ENCODE measurements at places on chromosomes 12 and 14. TPM values are rescaled to one million over a fixed set of nuclear protein-coding genes. Genes with fewer than 3 reads are reported as not detected.

DNA sequence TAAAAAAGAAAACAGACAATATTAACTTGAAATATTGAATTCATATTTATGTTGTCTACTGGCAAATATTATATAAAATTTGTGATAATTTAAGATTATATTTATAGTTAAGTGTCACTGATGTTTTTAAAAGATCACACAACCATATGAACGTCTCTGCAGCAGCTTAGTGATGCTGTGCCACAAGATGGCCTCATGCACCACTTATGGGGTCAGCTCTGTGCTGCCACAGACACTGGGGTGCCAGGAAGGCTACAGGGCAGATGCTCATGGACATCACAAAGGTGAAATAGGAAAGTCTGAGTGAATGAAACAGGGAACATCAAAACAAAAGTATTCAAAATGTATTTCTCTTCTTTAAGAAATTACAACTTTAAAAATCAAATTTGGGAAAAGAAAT lies 13.1 kb downstream of the ATXN3 start:
- DNase-seq: no peak
- H3K36me3 ChIP-seq: peaks cover 22% of the 10 kb centered on the region
- no peaks in the 10 kb centered on the region for H3K4me1 ChIP-seq
- H3K27ac ChIP-seq: no peak overlapping the region

GRCh38 chr14:103329401-103330347 lies 4.4 kb upstream of the EIF5 start:
- H3K4me3 ChIP-seq: no peak overlapping the region
- H3K4me1 ChIP-seq: peaks cover 5% of the 10 kb centered on the region
- H3K27ac ChIP-seq: no peak overlapping the region
- no peaks in the 10 kb centered on the region for H3K36me3 ChIP-seq
- DNase-seq: no peak
- no peaks in the 10 kb centered on the region for H3K27me3 ChIP-seq

DNA sequence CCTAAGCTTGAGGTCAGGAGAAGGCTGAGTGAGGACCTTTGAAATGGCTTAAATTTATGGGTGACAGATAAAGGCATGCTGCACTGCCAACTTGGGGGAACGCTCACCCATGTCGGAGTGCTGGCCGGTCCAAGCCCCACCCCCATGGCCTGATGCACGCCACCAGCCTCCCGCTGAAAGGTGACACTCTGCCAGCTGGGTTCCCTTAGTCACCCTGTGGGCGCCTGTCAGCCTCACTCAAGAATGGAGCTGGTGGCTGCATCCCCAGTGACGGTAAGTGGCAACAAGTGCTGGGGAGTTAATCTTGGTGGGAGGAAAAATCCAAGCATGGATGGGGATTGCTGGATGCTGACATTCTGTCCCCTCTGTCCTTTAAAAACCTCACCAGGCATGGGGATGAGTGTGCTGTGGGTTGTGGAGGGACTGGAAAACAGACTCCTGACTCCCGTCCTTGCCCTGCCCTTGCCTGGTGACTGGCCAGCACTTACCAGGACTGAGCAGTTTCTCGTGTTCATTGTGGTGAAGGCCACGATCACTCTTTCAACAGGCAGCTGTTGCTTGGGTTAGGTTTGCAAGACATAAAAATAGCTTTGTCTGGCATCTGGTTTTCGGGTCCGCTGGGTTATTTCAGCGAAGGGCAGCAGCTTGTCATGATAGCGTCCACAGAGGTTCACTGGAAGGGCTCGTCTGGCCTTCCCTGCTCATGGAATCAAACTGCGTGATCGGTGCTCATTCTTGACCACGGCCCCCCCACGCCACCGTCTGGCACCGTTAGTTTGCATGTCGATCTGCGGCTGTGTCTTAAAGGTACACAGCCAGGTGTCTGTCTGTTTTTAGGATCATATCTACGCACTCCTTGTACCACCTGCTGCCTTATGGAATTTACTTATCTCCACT lies 15.0 kb downstream of the ACACB start:
- H3K27me3 ChIP-seq: peaks cover 2% of the 10 kb centered on the region
- no peak for DNase-seq
- no peaks in the 10 kb centered on the region for H3K36me3 ChIP-seq

DNA sequence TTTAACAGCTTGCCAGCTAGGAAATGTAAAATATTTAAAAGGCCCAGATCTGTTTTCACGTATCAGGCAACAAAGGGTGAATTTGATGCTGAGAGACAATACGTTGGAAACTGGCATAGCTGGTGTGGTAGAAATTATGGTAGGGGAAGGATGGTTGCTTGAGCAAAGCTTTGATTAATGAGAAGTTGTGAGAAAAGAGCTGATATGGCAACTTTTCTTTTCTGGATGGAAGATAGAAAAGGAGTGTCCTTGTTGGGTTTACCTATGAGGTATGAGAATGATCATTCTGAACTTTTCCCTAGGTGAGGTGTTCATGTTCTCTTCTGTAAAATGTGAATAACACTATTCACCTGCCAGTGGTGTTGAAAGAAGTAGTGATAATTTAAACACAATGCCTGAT lies 34.2 kb downstream of the ZNF641 start:
- no peaks in the 10 kb centered on the region for H3K36me3 ChIP-seq
- no peak for DNase-seq
- no peaks in the 10 kb centered on the region for H3K4me1 ChIP-seq
- no peak overlapping the region for H3K4me3 ChIP-seq

GRCh38 chr12:111072299-111072698 lies 151.9 kb upstream of the MYL2 start:
- no peak for DNase-seq
- H3K36me3 ChIP-seq: no peaks in the 10 kb centered on the region
- H3K27me3 ChIP-seq: no peaks in the 10 kb centered on the region
- H3K4me3 ChIP-seq: no peak overlapping the region

DNA sequence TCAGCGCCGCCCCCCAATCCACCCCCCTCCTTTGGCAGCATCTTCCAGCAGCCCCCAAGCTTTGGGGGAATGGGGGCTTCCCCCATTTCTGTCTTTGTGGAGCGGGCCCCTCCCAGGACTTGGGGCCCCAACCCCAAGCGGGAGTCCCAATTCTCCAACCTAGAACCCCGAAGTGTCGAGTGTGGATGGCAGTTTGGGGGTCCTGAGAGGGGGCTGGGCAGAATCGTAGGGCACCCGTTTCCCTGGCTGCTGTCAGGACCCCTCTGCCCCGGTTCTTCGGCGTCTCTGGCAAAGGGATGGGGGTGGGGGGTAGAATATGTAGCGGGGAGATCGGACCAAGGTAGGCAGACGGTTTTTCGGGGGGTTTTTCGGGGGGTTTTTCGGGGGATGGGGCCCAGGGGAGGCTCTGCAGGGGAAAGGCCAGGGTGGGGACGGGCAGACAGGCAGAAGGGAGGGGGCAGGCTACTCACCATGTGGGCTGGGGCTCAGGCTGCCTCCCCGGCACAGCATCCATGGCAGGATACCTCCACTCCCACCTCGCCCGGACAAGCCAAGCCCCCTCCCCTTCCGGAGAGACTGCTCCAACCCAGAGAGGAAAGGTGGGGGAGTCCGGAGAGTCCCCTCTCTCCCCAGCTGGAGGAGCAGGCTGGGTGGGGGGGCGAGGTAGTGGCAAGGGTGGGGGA lies 739 bp downstream of the JPH4 start:
- peaks cover 93% of the 10 kb centered on the region for H3K27me3 ChIP-seq
- DNase-seq: no peak
- H3K4me3 ChIP-seq: no peak overlapping the region
- no peaks in the 10 kb centered on the region for H3K4me1 ChIP-seq
- H3K27ac ChIP-seq: no peak overlapping the region
- no peaks in the 10 kb centered on the region for H3K36me3 ChIP-seq

DNA sequence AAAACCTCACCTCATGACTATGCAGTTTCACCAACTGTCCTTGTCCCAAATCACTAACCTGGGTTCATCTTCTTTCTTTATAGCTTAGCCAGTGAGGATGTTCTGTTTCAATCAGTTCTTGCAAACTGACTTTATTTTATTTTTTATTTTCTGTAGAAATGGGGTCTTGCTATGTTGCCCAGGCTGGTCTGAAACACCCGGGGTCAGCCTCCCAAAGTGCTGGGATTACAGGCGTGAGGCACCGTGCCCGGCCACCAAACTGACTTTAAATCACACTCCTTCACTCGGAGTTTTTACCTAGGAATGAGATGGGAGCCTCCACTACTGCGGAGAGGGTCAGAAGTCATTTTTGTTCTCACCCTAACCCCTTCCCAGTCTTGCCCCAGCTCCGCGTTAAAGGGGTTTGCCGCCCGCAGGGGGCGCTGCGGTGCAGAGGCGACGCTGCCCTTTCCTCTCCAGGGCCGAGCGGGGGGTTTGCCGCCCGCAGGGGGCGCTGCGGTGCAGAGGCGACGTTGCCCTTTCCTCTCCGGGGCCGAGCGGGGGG lies 7.0 kb upstream of the B4GALNT3 start:
- no peak overlapping the region for H3K27ac ChIP-seq
- H3K4me1 ChIP-seq: no peaks in the 10 kb centered on the region
- no peaks in the 10 kb centered on the region for H3K36me3 ChIP-seq

DNA sequence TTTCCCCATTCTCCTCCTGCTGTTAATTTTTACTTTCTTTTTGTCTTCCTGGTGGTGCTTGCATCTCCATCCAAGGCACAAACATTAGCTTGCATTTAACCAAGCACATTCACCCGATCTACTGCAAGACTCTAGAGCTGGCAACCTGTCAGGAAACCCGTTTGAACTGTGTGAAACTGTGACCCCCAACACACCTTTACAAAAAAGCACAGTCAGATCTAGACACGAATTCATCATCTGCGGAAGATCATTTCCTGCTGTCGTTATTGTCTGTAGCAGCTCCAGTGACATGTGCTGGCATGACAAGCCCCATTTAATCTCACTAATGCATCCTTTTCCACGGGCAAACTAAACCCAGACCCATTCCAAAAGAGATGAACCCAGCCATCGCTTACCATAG lies 340.5 kb downstream of the VRK1 start:
- H3K4me3 ChIP-seq: no peak overlapping the region
- H3K36me3 ChIP-seq: no peaks in the 10 kb centered on the region
- DNase-seq: no peak
- no peaks in the 10 kb centered on the region for H3K27me3 ChIP-seq

DNA sequence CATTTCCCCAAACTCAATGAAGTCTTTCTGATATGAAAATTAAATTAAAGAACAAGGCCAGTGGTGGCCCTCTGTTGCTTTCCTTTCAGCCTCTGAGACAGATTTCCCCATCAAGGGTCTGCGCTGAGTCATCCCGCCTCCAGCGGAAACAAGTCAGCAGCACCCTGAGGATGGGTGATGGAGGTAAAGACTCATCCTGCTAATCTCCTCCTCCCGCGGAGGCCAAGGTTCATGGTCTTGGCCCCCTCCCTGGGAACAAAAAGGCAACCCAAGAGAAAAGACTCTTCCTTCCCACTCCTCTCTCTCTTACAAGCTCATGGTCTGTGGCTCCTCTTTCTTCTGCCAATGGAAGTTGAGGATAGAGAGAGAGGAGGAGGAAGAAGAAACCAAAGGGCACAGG lies 9.0 kb upstream of the NUMB start:
- no peak overlapping the region for H3K4me3 ChIP-seq
- H3K4me1 ChIP-seq: peaks cover 3% of the 10 kb centered on the region
- H3K27me3 ChIP-seq: no peaks in the 10 kb centered on the region

CTDSP2 gene
- polyA plus RNA-seq: 50.4 TPM

LMNTD1 gene
- polyA plus RNA-seq: 0.14 TPM

TULP3 gene
- 10.5 TPM for polyA plus RNA-seq

SLC7A8 gene
- 15.0 TPM for polyA plus RNA-seq

All from thymus (tissue), 14 donors.